ENCODE measurements at places on chromosomes 6 and 20.

DNA sequence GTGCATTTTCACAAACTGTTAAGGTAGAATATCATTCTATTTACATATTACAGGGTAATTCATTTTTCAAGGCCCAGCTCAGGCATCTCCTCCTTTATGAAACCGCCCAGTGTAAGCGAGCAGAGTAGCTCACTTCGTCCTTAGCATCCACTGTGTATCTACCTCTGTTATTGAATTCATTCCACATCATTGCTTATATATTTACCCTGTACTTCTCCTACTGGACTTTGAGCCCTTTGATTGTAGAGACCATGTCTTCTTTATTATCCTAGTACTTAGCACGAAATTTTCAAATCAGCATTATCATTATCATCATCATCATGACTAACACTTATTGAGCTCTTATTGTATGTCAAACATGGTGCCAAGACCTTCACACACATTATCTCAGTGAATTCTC, 76.7 kb downstream of the FRK start:
- DNase-seq, result no peak

DNA sequence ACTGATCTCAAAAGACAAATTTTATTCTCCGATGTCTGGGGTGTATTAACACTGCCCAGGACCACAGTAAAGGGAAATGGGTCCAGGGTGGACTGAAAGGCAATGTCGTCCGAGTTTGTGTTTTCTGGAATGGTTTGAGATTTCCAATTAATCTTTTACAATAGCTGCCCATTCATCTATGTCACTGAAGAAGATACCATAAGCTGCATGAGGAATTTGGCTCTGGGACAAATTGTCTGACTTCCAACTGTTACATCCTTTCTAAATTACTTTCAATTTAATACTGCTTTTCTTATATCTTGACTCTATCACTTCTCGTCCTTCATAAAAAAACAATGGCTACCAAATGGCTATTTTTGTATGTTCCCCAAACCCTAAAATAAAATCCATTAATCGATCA, 130.7 kb upstream of the KCNK16 start:
- DNase-seq, result no peak

DNA sequence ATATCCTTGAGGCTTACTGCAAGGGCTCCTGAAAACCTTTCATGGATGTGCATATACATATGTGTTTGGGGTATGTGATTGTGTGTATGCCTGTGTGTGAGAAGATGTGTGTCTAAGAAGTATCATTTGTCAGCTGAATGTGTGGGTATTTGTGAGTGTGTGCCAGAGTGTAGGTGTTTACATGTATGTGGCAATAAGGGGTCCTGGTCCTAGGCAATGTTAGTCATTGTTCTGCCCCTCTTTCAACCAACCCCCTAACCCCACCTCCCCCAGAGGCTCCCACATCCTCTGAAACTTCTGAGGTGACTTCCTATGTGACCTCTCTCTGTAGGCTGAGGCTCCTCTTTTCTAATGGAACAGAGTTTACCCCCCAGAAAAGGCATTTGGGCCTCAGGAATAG, 186.4 kb downstream of the LRFN2 start:
- no peak for DNase-seq

- no peak for DNase-seq
Observed at GRCh38 chr6:12262236-12263061, 27.7 kb upstream of the EDN1 start.

- no peak for DNase-seq
Observed at GRCh38 chr6:107976155-107976783, 18.3 kb upstream of the SEC63 start.

DNA sequence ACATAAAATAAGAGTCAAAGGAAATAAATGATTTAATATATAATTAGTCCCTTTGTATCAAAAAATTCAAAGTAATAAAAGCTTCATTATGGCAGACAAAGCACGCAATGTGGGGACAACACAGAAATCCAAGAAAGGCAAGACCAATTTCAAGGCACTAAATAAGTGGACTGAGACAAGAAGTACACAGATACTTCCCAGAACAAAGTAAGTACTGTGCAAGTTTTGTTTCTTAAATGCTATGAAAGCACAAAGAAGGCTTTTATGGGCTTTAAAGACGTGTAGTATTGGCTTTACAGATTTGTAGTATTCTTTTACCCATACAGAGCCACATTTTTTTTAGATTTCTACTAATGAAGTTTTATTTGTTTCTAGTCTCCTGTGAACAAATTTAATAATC, 174.6 kb downstream of the TRDN start:
- no peak for DNase-seq

DNA sequence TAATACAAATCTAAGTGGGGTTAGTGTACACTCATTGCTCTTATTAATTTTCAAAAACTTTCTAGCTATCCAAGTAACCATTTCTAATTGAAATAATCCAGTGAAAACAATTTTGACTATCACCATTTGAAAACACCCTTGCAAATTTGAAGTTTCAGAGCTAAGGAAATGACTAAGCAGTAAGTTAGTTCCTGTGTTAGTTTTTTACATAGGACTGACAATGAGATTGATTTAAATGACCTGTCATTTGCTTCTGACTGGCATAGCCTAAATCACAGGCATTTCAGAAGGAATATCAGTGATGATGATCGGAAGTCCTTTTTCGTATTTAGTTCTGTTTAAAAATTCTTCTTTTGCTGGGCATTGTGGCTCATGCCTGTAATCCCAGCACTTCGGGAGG, 27.0 kb downstream of the STK4 start:
- DNase-seq, result no peak

GRCh38 chr20:10558635-10559187, 115.1 kb downstream of the JAG1 start:
- no peak for DNase-seq

- no peak for DNase-seq
Observed at GRCh38 chr6:127514773-127515227, 4.3 kb downstream of the MTCL3 start.

DNA sequence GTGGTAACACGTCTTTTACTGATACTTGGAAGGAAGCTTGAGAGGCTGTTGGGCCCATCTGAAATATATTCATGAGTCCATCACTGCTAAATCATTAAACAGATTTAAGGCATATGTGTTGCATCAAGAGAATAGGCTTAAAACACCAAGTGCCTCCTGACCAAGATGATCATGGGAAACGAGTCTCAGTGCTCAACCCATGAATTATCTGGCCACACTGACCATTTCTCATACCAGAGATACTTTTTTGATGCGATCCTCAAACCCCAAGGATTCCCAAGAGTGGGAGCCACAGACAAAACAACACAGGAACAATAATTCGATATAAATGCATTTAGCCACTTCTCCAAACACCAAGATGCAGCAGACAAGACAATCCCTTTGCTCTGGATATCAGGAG, 17.2 kb downstream of the HEY2 start:
- DNase-seq, result no peak

DNA sequence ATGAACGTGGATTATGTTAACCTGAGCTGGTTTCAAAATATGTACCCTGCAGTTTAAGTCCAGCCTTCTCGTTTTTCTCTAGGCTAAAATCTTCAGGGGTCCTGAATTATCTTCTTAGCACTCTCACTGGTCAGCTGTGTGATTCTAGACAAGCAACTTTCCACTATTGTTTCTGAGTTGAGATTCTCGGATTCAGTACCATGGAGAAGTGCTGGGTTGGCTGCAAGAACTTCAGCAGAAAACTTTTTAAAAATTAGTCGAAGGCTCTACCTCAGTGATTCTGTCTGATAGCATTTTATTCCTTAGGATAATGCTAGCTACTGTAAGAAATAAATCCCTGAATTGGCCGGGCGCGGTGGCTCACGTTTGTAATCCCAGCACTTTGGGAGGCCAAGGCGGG, 173.7 kb downstream of the GRM1 start:
- no peak for DNase-seq

DNA sequence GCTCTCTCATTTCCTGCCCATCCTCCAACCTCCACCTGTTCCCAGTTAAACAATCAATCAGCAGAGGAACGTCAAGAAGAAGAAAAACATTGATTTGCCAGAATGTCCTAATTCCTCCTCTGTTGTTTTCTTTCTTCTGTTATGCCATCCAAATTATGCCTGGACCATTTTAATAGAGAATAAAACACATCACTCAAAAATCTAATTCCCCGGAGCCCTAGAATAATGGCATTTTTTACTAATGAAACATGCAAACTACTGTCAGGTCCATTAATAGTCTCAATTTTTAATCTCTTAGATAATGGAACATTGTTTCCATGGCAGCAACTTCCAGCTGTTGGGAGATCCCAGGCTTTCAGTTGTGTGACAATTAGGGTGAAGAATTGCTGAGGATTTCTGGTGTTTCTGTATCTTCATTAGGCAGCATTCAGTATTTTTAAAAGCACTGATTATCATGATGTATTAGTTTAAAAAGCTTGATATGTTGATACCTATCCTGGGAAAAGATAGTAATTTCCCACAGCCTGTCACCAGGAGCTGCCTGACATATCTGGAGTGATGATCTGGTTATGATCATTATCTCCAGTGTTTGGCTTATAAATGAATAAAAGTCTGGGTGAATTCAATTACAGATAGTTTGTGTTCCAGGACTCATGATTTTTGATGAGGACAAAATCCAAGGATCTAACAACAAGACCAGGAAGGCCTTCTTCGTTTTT, 209.8 kb downstream of the TPBG start:
- no peak for DNase-seq

DNA sequence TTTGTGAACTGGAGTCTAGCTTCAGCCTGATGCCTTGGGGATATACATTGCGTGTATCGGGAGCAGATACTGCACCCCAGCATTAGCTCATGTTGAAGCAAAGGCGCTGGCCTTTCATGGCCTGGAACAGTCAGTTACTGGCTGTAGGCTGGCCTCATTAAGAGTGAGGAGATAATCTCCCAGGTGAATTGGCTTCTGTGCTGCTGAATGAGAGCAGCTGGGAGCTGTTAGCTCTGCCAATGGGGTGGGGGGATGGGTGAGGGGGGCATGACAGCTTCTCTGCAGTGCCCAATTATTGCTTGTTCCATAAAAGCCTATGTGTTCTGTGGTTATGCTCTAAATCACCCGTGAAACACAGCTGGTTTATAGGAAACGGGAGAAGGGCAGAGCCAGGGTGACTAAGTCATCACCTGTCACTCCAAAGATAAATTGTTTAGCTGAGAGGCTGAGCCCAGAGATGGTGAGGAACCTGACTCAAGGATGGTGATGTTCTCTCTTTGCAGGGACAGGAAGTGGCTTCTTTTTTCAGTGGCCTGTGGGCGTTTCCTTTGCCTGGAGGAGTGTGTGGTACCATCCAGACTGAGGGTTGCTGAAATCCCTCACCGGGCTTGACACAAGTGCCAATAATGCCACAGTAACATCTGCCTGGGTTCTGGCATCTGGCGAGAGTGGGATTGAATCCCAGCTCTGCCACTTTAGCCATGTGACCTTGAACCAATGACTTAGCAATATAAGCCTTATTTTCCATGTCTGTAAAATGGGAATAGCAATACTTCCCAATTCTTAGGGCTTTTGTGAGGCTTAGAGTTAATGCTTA, 170.8 kb downstream of the BCAS1 start:
- DNase-seq, result peak; percentile 63

DNA sequence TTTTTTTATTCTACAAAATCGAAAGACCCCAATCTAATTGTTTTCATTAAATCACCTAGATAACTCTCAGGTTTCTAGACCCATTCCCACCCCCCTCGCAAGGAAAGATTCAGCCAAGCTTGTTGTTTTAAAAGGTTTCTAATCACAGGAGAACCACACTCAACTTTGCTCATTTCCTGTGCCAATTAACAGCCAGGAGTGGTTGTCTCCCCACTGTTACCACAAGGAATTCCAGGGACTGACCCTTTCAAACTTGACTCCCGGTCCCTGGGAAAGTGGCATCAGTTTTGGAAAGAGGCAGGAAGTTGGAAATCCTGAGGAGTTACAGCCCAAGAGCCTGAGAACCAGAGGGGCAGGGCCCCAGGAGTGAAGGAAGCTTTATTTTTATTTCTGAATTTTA, 561.3 kb upstream of the JAG1 start:
- no peak for DNase-seq

GRCh38 chr6:25874118-25874517, at the start of gene SLC17A3:
Gene SLC17A3, minus strand, starts transcription at chr6:25874243. Its CDS starts 5,856 bp downstream, at chr6:25868387.
- DNase-seq, result no peak

- no peak for DNase-seq
Observed at GRCh38 chr20:49750611-49751396, 37.1 kb upstream of the B4GALT5 start.

DNA sequence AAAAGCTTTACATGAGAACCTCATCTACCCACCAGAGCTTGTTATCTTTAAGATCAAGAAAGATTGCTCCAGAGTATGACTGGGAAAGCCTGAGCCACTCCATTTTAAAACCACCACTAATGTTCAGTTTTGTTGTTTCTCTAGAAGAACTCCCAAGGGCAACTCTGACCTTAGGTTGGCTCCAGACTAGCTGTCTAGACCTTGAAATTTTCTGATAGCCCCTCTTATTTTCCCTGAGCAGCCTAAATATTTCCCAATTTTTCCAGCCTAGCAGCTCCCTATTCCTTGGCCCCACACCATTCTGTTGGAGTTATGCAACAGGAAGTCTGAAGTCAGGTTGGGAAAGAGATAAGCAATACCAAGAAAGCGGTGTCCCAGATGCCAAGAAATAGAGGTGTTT, 84.6 kb upstream of the TCF21 start:
- no peak for DNase-seq

DNA sequence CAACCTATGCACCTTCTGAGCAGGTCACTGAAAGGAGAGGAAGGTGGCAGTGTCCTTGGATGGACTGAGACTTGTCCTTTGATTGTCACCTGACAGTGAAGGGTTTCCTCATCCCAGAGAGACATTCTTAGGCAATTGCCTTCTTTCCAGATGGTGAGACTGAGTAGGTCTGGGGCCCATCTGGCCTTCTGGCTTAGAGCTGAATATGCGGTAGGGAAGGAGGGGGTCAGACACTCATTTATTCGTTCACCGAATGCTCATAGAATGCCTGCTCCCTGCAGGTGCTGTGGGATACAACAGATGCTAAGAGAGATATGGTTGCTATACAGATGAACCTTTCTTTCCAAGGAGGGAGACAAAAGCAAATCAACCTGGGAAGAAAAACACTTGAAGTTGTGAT, 76.8 kb downstream of the BMP6 start:
- DNase-seq, result no peak

DNA sequence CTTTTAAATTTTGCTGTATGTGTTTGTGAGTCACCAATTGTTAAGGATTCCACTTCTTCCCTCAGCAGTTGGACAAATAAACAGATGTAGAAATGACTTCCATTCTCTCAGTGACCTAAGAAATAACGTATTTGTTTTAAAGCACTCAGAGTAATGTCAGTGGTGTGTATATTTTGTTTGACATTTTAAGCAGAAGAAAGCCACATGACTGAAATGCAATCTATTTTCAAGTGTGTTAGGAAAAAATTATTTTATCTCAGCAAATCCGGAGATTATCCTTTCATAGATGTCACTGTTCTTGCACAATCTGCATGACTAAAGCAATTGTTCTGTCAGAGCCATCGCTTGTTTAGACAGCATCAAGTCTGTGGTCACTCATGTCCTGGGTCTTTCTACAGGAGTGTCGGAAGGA, 77.1 kb downstream of the JAG1 start:
- no peak for DNase-seq

- DNase-seq, result no peak
Observed at GRCh38 chr6:30163918-30164654, 740 bp downstream of the TRIM15 start.

GRCh38 chr20:63529180-63529860, 7.9 kb downstream of the PTK6 start:
- DNase-seq, result no peak

All from NCI-H1930 (cell line).